Fibroblast of lung (primary cell): ENCODE measurements at places on chromosomes 12 and 14. TPM values are rescaled to one million over a fixed set of nuclear protein-coding genes. Genes with fewer than 3 reads are reported as not detected.

Gene LRRC9
- polyA plus RNA-seq: not detected in 2 replicates

Gene KRT72
- polyA plus RNA-seq: not detected in 2 replicates

Gene PLEK2
- polyA plus RNA-seq: 1.1 and 3.5 TPM in 2 replicates

Gene PUS7L
- polyA plus RNA-seq: 10.9 and 11.2 TPM in 2 replicates

Gene NOVA1
- polyA plus RNA-seq: 2.2 and 8.5 TPM in 2 replicates

Gene TNS2
- 35.3 and 45.5 TPM in 2 replicates for polyA plus RNA-seq

Gene SYT1
- polyA plus RNA-seq: 0.90 and 4.6 TPM in 2 replicates

Gene FAM90A1
- 0.05 and 0.08 TPM in 2 replicates for polyA plus RNA-seq

Gene CEBPE
- polyA plus RNA-seq: not detected in 2 replicates

Gene RPGRIP1
- 0.32 TPM in 1 of 2 replicates, not detected in the other for polyA plus RNA-seq

Gene TMEM132C
- polyA plus RNA-seq: not detected in 2 replicates

Gene RPL10L
- polyA plus RNA-seq: not detected in 2 replicates

Gene PIWIL1
- polyA plus RNA-seq: not detected in 2 replicates

Gene BTBD6
- polyA plus RNA-seq: 31.9 and 44.9 TPM in 2 replicates

Gene TOMM20L
- polyA plus RNA-seq: not detected in 2 replicates

Gene KRT75
- not detected in 2 replicates for polyA plus RNA-seq

Gene RBMS2
- 66.9 and 76.2 TPM in 2 replicates for polyA plus RNA-seq

Gene TAS2R14
- 1.3 and 2.0 TPM in 2 replicates for polyA plus RNA-seq

Gene MYO1H
- 0.07 and 0.15 TPM in 2 replicates for polyA plus RNA-seq

Gene TESPA1
- polyA plus RNA-seq: not detected in 2 replicates

Gene SERPINA10
- polyA plus RNA-seq: not detected in 2 replicates

Gene E2F7
- 3.6 and 12.9 TPM in 2 replicates for polyA plus RNA-seq

Gene ADAMTS20
- polyA plus RNA-seq: not detected in 2 replicates

Gene ANKRD33
- 0.17 TPM in 1 of 2 replicates, not detected in the other for polyA plus RNA-seq

Gene ALG10B
- polyA plus RNA-seq: 4.0 and 4.9 TPM in 2 replicates

Gene AQP2
- not detected in 2 replicates for polyA plus RNA-seq

Gene B4GALNT1
- 1.3 and 3.4 TPM in 2 replicates for polyA plus RNA-seq

Gene SIX6
- polyA plus RNA-seq: not detected in 2 replicates

Gene ANO6
- polyA plus RNA-seq: 40.5 and 69.1 TPM in 2 replicates

Gene LRRC10
- polyA plus RNA-seq: not detected in 2 replicates

Gene HCAR2
- polyA plus RNA-seq: not detected in 2 replicates

Gene LPAR5
- 0.02 and 0.07 TPM in 2 replicates for polyA plus RNA-seq

Gene CLIP1
- 75.5 and 87.6 TPM in 2 replicates for polyA plus RNA-seq

Gene SLC24A4
- polyA plus RNA-seq: 0.03 TPM in 1 of 2 replicates, not detected in the other
